ENCODE measurements at places on chromosomes 16 and 17.

DNA sequence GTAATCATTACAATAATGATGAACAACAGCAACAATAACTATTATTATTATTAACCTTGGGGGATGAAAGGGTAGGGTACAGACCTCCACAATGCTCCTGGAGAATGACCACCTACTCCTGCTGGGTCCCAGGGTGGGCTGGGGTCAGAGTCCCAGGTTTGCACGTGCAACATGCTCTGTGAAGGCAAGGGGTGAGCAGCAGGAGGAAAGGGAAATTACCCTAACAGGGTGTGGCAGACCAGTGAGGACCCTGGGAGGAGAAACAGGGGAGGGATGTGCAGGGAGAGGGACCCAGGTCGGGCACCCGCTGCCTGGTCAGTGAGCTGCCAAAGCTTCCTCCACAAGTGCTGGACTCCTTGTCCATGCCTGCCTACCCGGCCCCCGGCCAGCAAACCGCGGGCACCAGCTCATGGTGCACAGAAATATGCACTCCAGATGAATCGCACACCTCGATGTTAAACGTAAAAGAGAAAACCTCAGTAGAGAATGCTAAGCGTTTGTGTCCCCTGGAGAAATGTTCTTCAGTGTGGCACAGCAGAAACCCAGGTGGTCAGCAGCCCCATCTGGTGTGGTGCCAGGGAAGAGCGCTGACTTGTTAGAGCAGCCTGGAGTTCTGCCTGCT, 767.1 kb downstream of the KCNJ18 start:
- no peak for DNase-seq

DNA sequence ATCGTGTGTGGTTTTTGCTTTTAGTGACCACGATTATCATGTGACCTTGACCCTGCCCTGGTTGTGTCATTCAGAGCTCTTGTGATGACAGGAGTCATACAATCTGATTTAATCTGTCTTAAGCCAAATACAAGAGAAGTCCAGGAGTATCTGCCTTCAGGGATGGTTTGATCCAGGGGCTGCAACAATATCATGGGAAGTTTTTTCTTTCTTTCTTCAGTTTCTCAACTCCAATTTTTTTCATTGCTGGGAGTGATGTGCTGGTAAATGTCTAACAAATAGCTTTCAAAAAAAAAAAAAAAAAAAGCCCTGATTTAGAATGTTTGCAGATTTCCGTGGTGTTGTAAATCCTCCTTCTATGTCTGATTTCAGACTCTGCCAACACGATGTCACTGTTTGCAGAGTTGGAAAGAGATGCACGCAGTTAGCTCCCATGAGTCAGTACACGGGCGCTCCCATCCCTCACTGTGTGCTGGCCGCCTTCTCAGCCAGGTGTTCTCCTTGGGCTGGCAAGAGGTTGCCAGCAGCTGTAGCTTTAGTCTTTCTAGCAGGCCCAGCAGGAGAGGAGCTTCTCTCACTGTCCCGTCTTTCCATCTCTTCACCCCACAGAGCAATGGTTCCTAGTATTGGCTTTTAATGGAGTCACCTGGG, 229.7 kb downstream of the SNX29 start:
- no peak for DNase-seq

- no peak for DNase-seq
Measured at GRCh38 chr17:1362065-1362848, 37.8 kb downstream of the YWHAE start.

- no peak for DNase-seq
Measured at GRCh38 chr16:17252064-17252463, 218.7 kb downstream of the XYLT1 start.

- no peak for DNase-seq
Measured at GRCh38 chr17:53270936-53271335, 551.8 kb upstream of the KIF2B start.

DNA sequence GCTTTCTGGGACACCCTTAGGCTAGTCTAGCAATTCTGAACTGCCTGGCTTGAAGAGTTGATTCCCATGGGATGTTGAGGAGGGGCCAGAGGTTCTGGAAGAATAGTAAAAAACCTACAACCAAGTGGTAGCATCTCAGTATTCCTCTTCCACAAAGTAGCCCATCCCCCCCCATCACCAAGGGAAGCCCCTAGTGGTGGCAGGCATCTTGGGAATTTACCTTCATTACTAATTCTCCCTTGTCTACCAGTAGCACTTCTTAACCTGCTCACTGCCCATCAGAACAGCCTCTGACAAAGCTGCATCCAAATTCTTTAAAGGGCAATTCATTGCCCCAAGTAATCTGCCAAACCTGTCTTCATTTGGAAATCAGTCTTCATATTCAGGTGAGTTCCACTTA, 12.8 kb upstream of the RAB11FIP4 start:
- DNase-seq, result no peak

DNA sequence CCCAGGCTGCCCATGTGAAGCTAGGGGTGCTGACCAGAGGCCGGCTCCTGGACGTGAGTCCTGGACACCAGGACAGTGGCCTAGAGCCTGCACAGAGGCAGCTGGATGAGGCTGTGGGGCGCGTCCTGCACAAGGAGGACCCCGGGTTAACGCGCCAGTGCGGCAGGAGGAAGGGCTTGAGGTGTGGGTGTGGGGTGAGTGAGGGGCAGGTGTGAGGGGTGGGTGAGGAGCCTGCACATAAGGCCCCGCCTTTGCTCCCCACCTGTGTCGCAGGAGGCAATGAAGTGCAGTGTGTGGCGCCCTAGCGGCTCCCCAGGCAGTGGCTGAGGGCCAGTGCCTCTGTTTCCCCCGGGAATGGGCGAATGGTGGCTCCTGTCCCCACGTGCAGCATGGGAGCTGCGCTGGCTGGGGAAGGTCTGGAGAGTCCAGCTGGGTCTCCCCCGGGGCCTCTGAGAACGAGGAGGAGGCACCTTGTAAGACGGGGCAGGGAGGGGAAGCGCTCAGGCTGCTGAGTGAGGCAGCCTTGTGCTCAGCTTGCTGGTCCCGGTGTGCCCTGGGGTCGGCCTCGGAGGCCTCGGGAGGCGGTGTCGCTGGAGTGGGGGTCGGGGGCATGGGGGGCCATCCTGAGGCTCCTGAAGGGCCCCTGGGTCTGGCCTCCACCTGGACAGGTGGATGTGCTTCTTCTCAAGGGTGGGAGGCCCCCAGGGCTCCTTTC, 3.2 kb downstream of the CD7 start:
- DNase-seq, result no peak

- DNase-seq, result no peak
Measured at GRCh38 chr17:40596261-40596919, 31.1 kb upstream of the CCR7 start.

GRCh38 chr16:2339521-2340484, 725 bp downstream of the ABCA3 start:
- no peak for DNase-seq

DNA sequence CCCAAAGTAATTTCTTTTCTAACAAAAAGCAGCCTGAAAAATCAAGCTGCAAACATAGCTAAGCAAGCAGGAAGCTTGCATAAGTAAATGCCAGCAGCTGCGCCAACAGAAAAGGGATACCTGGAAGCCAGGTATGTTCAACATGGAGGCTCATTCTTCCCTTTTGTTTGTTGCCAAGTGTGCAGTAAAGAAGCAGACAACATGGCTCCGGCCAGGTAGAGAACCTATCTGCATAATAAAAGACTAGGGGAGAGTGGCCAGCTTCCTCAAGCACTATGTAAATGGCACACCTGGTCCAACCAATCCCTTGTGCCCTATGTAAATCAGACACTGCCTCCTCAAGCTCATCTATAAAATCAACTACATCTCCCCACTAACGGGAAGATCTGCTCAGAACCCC, 1407.0 kb downstream of the CDH11 start:
- no peak for DNase-seq

GRCh38 chr16:54185045-54185444, 101.5 kb downstream of the IRX3 start:
- DNase-seq, result no peak

All from choroid plexus epithelial cell (primary cell).